ENCODE measurements at places on chromosomes 3 and 15.

DNA sequence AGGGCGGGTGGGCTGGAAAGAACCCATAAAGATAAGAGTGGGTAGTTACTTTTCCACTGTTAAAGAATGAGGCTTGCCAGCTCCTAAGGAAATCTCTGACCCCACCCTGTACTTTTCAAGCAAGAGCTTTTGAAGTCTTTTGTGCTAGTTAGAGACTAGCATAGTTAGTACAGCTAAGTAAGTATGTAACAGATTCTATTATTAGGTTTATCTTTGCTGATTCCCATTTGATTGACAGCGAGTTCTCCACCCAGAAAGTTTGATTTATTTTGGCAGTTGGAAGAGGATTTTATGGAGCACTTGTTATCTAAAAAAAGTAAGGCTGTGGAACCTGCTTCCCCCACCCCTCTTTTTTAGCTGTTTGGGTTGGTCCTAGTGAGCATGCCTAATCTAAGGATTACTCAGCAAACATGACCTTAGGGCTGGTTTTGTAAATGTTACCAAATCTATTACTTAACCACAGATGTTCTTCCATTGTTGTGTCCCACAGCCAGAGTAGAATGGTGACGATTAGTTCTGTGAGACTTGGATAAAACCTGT is 57.6 kb downstream of the FNDC3B start:
- peak; percentile 34 for DNase-seq

DNA sequence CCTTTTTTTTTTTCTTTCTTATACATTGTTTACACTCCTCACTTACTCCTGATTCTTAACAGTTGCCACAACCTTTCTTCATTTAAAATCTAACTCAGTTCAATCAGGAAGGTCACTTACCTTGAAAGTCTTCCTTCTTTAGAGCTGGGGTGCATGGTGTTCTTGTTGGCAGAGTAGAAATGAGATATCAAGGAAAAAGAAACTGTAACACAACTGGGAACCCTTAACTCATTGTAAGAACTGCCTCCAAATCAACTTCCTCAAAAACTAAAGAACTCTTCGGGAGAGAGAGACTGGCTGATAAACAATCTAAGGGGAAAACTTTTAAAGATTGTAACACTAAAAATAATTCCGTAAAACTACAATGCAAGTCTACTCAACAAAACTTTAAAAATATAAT is 1.4 kb upstream of the APPL1 start:
- DNase-seq: no peak

DNA sequence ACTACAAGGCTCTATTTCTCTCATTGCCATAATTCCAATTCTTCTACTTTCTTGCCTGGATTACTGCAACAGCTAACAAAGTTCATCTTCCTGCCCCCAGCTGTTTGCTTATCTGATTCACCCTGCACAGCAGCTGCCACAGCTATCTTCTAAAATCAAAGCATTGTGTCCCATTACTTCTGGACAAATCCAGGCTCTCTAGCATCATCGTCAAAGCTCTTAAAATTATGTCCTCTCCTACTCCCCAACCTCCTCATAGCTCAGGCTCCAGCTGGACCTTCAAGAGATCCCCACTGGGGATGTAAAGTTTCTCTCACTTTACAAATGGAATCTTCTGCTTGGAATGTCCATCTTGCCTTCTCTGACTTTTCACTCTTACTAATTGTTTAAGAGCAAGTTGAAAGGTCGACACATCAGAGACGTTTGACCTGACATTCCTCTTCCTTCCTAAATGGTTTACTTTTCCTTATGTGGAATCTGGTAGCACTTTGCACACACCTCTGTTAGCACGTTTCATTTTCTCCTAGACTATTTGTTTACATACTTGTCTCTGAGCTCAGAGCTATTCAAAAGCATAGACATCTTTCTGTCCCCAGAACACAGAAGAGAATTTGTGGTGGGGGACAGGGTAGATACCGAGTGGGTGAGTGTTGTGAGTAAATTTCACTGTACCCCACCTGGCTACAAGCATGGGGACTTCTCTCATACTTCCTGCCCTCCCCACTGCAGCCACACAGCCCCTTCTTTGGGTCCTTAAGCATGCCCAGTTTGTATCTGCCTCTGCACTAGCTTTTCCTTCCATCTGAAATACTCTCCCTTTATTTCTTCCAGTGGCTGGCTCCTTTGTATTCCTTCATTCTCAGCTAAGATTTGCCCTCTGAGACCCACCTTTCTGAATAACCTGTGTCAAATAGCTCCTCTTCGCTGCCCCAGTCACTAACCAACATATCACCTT is 77.9 kb downstream of the SERPINI1 start:
- DNase-seq: no peak

- no peak for DNase-seq
Measured at GRCh38 chr3:32093204-32093603, 13.2 kb upstream of the GPD1L start.

DNA sequence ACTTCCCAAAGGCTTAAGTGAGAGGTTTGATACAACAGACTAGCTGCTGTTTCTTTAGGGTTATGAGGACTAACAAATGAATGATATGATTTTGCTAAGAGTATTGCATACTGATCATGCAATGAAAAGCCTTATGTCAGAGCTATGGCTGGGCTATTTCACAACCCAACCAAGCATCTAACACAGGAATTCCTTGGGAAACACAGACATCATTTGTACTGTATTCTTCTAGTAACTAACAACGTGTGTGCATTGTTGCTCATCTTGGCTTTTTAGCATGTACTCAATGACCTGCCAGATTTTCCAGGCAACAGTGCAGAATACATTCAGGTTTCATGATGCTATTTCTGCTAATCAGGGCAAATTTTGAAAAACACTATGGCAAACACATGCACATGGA is 19.3 kb downstream of the PDZRN3 start:
- peak; percentile 67 for DNase-seq

- DNase-seq: peak; percentile 4
Measured at GRCh38 chr3:154095832-154096421, 25.3 kb upstream of the ARHGEF26 start.

GRCh38 chr15:63918901-63919348 is 85.2 kb upstream of the HERC1 start:
- DNase-seq: no peak

- DNase-seq: peak; percentile 45
Measured at GRCh38 chr3:105806359-105806758, 62.5 kb downstream of the CBLB start.

DNA sequence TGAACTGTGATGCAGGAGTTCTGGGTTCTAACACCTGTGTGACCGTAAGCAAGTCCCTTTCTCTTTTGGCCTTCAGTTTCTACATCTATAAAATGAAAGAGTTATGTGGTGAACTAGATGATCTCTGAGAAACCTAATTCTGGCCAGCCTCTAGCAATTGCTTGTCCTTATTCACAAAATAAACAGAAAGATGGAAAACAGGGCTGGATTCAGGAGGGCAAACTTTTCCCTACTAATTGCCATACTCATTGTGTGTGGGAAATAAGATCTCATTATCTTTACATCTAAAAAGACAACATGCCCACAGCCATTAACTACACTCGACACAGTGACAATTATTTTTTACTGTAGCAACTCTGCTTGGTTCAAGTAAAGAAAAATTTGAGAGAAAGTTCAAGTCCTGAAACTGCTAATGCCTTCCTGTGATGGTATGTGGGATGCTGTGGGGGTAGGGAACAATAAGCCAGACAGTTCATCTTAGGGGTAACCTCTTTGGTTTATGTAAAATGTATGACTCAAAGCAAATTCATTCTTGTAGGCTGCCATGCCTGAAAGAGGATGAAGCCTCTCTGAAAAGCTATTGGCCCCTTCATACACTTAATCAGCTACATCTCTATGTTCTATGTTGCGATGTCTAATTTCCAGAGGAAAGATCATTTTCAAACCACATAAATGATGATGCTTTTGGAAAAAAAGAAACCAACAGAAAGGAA is 177.6 kb upstream of the BCL6 start:
- no peak for DNase-seq

DNA sequence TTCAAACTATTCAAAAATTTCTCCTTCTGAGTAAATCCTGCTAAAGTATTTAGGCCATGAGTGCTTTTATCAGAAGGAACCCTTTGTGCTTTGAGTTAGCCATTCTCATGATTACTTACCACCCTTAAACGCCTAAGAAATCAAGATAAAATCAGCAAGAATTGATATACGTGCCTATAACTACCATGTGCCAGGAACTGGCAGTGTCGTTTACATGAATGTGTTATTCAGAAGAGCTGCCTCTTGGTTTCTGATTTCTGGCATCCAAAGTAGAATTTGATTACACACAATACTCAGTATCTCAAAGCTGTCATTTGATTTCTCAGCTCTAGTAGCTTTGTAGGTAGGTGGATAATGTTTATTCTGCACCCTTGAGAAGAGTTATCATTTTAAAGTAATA is 351.3 kb upstream of the CCDC54 start:
- DNase-seq: no peak

DNA sequence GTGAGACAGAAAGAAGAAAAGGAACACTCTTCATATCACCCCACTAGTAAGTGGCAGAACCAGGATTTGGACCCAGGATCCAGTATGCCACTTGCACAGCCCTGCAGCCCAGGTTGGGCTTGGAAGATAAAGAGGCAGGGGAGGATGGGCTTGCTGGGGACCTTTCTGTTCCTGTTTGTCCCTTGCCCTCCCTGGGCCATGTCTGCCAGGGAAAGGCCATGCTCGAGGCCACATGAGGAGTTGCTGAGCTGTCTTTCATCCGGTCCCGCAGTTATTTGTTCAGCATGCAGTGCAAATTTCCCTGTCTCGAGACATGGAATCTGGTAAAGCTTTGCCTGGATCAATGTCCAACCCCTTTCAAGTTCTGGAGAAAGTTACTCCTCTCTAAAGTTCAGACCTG is 116.0 kb upstream of the MRPS22 start:
- no peak for DNase-seq

GRCh38 chr3:63067999-63068645 is 192.9 kb upstream of the CADPS start:
- DNase-seq: no peak

GRCh38 chr15:66633041-66633937 is 67.5 kb upstream of the LCTL start:
- no peak for DNase-seq

DNA sequence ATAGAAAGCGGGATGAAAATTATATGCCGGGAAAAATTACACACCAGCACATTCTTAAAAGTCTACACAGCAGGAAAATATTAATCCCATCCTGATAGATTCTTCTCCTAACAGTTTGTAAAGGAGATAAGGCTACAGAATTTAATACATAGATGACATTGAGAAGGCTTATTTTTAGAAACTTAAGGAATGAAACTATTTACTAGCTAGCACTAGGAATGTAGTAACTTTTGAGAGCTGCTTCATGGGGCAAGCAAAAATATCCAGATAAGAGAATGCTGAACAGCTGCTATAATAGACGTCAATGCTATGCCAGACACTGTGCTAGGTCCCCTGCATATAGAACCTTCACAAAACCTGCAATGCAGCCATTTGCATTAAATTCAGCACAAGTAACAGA is 912.7 kb upstream of the NR2F2 start:
- DNase-seq: no peak

GRCh38 chr3:193548406-193548805 is 6.3 kb downstream of the ATP13A4 start:
- DNase-seq: no peak

DNA sequence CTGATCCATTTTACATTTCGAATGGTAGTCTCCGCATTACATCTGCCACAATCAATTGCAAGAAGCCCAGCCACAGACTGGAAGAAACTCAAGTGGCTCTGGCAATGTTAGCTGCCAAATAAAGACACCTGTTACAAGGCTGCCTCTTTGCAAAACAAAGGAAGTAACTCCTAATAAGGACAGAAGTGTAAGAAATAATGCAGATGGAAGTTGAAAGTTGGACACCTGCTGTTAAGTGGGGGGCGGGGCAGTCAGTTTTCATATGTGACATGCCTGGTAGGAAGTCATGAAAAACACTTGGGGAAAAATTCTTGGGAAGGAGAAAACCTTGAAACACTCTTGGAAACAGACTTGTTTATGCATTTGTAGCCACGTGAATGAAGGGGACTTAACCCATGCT is 54.1 kb upstream of the ATP2C1 start:
- DNase-seq: no peak

GRCh38 chr15:89179966-89180875 is 41.2 kb downstream of the RLBP1 start:
- DNase-seq: no peak

DNA sequence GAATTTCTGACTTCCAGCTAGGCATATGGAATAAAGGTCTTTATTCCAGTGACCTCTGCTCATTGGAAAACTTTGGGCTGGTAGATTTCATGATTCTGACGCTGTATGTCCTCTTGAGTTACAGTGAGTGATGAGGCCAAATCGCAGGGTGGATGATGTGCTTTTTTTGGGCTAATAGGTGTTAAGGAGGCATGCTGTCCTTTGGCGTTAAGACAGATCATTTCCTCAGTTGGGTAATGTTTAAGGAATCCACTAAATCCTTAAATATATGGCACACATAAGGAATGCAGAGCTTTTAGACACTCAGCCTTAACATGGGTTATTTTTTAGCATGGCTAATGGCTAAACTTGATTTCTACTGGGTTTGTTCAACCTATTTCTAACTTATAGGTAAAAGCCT is 87.9 kb downstream of the LPP start:
- DNase-seq: no peak

GRCh38 chr3:142459096-142459495 is 11.3 kb upstream of the XRN1 start:
- no peak for DNase-seq

GRCh38 chr15:89107984-89108383 is 19.7 kb downstream of the ABHD2 start:
- DNase-seq: no peak

DNA sequence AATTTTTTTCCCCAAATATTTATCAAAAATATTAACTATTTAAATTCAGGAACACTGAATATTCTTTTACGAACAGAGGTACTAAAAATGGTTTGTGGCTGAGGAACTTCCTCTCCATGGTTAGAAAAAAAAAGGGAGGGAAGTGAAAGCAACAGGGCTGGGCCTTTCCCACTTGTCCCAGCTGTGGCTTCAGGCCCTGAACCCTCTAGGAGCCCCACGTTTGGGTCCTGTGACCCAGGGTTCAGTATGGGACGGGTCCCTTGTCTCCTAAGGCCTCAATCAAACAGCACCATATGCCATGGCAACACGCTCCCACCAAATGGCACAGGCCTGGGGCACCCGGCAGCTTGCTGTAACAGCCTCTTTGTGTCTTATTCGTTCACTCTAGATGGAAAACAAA is 32.4 kb downstream of the POC1A start:
- no peak for DNase-seq

DNA sequence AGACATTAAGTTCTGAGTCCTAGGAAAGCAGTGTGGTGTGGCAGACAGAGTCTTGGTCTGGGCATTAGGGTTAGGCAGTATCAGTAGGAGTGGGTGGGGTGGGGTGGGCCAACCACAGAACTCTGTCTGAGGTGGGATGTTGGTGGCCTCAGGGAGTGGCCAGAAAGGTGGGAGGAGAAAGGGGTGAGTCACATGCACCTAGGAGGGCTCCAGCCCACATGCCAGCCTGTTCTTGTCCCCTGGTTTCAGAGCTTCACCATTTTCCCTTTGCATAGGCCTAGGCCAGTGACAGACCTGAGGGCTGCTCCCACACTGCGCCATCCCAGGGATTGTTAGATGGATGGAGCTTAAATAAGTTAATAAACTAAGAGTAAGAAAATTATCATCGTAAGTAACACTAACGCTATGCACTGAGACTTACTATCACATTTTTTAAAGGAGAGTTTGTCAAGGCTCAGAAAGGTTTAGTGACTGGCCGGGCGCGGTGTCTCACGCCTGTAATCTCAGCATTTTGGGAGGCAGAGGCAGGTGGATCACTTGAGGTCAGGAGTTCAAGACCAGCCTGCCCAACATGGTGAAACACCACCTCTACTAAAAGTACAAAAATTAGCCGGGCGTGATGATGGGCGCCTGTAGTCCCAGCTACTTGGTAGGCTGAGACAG is 33.8 kb downstream of the DNASE1L3 start:
- DNase-seq: no peak

GRCh38 chr3:128503164-128503651 is 10.2 kb upstream of the GATA2 start:
- DNase-seq: no peak
